Stimulated activated CD8-positive, alpha-beta memory T cell treated with anti-CD3 and anti-CD28 coated beads, Interleukin-4, amount 100 ng/mL, for 4 hours (primary cell): ENCODE measurements at places on chromosomes 3 and 15.
A peak's percentile ranks its signal among the peaks of the same experiment; 100 is the strongest.

- no peak for DNase-seq
These were observed 51.0 kb downstream of the ANP32A start for GRCh38 chr15:68769702-68770101.

DNA sequence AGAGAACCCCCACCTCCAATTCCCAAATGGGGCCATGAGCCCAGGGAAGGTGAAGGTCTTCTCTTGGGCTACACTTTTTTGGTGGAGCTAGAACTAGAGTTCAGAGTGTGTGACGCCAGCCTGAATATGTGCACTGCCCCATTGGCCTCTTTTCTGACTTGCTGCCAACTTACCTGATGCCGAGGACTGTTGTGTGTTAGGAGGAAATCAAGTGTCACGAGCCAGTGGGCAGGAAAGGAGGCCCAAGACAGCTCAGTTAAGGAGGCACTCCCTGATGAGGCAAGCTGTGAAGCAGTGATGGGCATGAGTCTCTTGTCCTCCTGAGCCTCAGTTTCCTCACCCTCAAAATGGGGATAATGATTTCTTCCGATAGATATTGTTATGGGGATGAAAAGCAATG, 107.8 kb downstream of the ANP32A start:
- DNase-seq, result no peak

DNA sequence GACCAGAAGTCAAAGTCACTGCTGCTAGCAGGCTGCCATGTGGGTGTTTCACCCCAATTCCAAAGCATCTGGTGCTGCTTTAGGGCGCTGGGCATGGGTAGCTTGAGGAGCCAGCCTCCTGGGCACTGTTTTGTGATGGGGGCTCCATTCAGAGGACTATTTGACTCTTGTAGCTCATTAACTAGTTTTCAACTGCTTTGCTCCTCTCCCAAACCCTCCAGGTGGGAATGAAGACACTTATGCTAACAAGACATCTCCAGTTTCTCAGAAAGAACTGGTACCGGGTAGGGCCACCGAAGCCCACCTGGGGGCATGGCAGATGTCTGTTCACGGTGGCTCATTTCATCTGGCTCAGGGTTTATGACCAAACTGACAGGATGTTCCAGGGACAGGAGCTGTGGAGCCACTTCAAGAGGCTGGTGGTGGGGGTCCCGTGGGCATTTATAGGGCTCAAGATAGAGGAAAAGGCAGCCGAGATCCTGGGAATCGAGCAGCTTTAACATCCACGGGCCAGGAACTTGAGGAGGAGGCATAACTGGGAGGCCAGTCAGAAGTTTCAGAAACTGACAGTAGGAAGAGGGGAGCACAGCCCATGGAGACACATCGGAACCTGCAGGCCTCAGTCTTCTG, 17.7 kb downstream of the AMOTL2 start:
- no peak for DNase-seq

GRCh38 chr15:63157891-63158431, 684 bp upstream of the RPS27L start:
- no peak for DNase-seq

- DNase-seq, result no peak
These were observed 12.1 kb downstream of the CHSY1 start for GRCh38 chr15:101239724-101240136.

DNA sequence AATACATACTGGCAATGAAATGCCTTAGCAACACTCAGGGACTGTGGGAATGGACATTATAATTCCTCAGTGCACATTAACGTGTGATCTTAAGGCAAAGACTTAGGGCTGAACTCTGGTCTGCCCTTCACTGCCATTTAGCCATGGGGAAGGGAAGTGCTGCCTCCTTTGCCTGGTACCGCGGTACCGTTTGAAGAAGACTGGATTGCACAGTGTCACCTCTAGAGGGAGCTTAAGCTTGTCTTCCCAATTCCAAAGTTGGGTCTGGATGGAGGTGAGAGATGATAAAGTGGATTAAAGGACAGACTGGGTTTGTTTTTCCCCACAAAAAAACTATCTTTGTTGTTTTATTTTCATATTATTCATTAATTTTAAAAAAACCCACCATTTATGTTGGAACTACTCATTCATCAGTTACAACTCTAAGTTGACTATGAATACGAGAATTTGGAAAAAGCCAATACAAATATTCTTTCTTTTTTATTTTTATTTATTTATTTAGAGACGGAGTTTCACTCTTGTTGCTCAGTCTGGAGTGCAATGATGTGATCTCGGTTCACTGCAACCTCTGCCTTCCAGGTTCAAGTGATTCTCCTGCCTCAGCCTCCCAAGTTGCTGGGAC, 60.0 kb upstream of the SYN2 start:
- DNase-seq, result no peak

DNA sequence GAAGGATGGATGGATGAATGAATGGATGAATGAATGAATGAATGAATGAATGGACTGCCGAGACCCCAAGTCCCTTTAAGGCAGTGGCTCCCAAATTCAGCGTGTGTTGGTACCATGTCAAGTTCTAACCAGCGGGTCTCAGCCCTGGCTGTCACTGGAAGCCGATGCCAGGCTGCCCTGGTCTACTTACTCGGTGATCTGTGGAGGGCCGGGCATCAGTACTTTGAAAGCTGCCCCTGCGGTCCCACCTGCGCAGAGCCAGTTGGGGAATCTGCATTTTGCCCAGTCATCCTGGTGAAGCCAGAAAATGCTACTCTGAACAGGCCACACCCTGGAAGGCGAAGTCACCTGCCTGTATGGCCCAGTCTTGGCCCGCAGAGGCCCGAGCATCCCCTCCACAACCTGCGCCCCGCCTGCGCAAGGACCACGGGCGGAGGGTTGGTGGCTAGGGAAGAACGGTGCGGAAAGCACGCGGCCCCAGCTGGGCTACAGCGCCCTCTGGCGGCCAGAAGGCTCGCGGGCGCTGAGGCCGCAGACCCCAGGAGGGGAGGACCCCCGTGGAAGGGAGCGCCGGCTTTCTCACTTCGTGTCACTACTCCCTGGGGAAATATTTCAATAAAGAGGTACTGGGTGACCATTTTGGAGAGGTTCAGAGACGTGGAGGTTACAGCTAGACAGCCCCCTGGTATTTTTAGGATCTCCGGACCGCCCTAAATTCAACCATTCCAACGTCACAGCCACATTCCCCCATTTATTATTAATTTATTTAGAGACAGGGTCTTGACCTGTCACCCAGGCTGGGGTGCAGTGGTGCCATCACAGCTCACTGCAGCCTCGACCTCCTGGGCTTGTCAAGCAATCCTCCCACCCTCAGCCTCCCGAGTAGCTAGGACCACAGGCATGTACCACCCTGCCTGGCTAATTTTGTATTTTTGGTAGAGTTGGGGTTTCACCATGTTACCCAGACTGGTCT, 34.9 kb downstream of the PRKCD start:
- peak; percentile 23 for DNase-seq

DNA sequence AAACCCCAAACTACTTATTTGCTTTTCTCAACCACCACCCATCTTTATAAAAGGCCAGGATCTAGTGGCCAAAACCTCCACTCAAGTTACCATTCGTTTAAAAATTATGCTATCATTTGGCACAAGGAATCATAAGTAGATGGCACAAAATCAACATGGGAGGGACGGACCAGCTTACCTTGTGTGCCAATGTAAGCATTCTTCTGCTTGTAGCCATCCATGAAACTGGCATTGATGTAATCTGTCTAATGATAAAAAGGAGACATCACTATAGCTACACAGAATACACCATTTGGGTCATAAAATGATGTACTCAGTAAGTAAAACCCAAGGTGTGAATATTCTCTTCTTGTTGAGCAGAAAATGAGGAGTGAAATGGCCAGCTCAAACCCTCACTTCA, 28.2 kb upstream of the SIN3A start:
- DNase-seq, result no peak

DNA sequence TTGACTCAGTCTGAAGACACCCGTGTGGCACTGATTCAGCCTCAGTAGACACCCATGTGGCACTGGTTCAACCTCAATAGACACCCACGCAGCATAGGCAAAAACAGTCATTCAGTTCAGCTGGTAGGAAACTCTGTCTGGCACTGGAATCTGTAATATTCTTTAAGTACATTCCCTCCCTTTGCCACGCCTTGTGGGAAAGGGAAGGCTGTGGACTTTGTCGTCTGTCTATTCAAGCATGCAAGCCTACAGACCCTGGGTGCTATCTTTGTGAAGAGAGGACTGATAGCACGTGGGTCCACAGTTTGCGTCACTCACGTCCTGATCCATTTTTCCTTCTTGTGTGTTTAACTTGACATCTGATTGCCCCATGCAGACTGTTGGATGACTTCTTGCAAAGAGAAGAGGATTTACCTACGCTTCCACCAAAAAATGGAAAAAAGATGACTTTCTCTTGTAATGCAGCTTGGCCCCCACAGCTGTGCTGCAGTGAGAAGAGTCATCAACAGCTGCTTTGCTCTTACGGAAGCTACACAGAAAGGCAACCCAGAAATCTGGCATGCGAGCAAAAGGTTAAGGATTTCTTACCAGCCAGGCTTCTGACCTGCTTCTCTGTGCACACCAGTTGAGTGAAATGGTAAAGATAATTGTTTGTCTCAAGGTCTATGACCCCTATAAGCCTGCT, 278.1 kb downstream of the ULK4 start:
- DNase-seq, result no peak

GRCh38 chr3:11536936-11537612, 106.6 kb downstream of the VGLL4 start:
- DNase-seq, result no peak

GRCh38 chr15:97963779-97964178, 3.3 kb downstream of the ARRDC4 start:
- no peak for DNase-seq

DNA sequence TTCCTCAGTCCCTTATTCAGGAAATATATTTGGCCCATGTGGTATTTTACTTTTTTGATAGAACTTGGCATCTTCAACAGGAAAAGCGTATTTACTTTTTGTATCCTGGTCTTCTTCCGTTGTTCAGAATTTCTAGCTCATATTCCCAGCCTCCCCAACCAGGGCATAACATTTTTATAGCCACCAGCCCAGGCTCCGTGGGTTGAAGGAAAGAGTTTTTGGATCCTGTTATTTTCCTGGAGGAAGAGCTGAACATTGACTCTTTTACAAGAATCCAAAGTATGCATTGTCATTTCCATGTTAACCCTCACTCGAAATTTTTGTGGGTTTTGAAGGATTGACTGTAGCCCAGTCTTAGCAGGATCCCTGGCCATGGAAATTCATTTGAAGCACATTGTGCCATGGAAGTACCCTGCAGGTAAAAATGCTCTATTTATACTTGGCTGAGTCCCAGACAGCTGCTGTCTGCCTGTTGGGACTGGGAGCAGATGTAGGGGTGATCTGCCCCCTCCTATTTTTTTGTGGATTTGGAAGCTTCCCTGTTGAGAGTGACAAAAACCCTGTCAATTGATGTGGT, 98.8 kb downstream of the AKAP13 start:
- DNase-seq, result no peak

DNA sequence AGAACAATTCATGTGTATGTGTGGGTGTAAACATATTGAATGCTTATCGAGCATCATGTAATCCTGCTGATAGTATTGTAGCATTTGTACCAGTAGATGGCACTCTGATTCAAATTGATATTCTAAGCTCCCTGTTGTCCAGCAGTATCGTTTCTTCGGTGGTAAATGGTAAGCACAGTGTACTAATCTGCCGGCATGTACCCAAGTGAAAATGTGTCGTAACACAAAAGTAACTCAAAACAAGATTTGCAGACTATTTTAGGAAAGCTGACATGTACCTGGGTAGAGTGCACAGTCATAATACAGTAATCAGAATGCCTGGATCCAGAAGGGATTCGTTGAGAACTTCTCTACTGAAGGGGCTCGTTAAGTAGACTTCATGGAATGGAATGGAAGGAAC, 31.7 kb upstream of the MNS1 start:
- DNase-seq, result no peak

- no peak for DNase-seq
These were observed 72.6 kb upstream of the DPH6 start for GRCh38 chr15:35618260-35619188.

GRCh38 chr15:33044598-33044997, 149.9 kb downstream of the FMN1 start:
- DNase-seq, result no peak

DNA sequence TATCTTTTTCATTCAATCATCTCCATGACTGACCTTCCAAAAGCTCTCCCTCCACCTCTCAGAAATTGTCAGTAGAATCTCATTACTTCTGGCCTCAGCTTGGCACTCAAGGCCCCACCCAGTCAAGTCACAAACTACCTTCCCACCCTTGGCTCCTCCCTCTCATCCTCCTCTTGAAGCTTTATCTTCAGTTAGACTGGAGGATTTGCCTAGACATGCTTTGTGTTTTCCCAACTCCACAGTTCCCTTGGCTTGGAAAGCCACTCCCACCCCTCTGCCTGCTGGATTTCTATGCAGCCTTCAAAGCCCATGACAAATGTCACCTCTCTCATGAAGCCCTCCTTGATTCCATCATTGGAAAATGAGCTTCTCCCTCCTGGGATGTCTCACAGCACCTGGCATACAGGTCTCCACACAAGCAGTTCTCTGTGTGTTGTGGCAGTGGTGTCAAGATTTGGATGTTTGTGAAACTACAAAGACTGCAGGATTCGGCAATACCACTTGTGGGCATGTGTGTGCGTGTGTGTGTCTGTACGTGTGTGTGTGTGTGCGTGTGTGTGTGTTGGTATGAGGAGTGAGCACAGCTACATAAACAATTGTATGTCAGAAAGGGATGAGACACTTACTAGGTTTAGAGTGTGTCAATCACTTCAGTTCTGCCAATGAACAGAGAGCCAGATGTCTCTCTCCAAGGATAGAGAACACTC, 45.3 kb upstream of the VPS8 start:
- no peak for DNase-seq

- DNase-seq, result no peak
These were observed 97.8 kb downstream of the GTPBP8 start for GRCh38 chr3:113088616-113089015.

- no peak for DNase-seq
These were observed 717 bp downstream of the PXK start for GRCh38 chr3:58333206-58334012.

- no peak for DNase-seq
These were observed 35.2 kb upstream of the SPPL2A start for GRCh38 chr15:50800715-50801114.

- DNase-seq, result no peak
These were observed 295.3 kb downstream of the RBMS3 start for GRCh38 chr3:29576181-29576580.

- DNase-seq, result no peak
These were observed 24.2 kb upstream of the CLRN1 start for GRCh38 chr3:150996731-150997130.

- no peak for DNase-seq
These were observed 75.2 kb downstream of the NEO1 start for GRCh38 chr15:73127302-73127936.

GRCh38 chr3:190528706-190529105, 14.8 kb downstream of the IL1RAP start:
- no peak for DNase-seq

DNA sequence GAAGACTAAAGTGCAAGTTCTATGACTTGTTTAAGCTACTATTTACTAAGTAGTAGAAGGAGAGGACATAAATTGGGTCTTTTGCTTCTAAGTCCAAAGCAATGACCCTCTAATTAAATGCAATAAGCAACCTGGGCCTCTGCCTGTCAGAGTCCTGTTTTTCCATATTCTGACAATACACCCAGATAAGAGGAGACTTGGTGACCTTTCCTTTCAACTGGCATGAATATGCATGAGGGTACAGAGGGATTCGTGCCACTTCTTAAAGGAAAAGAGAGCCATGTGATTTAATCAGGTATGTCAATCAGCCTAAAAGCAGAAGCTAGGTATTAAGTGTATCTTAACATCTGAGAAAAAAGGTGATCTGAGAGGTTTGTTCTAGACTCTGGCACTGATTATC, 50.7 kb upstream of the FGF7 start:
- DNase-seq, result no peak
